ENCODE measurements at places on chromosomes 5 and 9. TPM values are rescaled to one million over a fixed set of nuclear protein-coding genes. Genes with fewer than 3 reads are reported as not detected.
A peak's percentile ranks its signal among the peaks of the same experiment; 100 is the strongest.

IL31RA gene
- total RNA-seq: 8.9 TPM

GRCh38 chr9:98775831-98776441 lies 20.4 kb downstream of the ANKS6 start:
- no peak overlapping the region for H3K4me3 ChIP-seq
- H3K4me1 ChIP-seq: no peaks in the 10 kb centered on the region
- peaks cover 4% of the 10 kb centered on the region for H3K36me3 ChIP-seq

EDIL3 gene
- 290 TPM for total RNA-seq

HTR4 gene
- total RNA-seq: not detected

DNA sequence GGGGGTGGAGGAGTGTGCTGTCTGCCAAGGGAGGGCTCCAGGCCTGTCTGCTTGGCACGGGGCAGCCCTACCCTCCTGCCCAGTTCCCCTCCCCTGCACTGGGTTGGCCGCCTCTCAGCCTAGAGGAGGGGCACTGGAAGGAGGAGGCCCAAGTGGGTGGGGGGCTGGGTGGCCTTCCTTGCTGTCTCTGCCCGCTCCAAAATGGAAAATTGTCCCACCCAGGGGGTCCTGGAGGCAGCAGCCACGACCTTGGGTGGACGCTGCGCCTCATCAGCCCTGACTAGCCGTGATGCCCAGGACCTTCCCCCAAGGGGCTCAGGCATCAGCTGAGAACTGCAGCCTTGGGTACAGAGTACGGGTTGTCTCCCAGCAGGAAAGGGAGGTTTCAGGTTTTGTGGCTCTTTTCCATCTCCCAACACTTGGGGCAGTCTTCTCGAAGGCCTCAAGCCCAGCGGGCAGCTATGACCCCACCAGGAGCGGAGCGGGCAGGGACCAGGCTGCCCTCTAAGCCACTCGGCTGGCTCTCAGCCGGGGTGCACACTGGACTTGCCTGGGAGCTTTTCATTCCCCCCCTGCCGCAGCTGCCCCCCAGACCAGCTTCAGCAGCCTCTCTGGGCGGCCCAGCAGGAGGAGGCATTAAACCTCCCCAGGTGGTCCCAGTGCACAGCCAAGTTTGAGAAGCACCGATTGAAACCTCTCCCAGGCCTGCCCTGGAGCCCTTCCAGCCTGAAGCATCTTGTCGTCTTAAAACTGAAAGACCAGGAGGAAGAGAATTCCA lies 20.6 kb downstream of the NTNG2 start:
- DNase-seq: no peak
- H3K4me1 ChIP-seq: no peaks in the 10 kb centered on the region
- H3K4me3 ChIP-seq: no peak overlapping the region
- H3K36me3 ChIP-seq: no peaks in the 10 kb centered on the region
- no peak overlapping the region for H3K27ac ChIP-seq

DNA sequence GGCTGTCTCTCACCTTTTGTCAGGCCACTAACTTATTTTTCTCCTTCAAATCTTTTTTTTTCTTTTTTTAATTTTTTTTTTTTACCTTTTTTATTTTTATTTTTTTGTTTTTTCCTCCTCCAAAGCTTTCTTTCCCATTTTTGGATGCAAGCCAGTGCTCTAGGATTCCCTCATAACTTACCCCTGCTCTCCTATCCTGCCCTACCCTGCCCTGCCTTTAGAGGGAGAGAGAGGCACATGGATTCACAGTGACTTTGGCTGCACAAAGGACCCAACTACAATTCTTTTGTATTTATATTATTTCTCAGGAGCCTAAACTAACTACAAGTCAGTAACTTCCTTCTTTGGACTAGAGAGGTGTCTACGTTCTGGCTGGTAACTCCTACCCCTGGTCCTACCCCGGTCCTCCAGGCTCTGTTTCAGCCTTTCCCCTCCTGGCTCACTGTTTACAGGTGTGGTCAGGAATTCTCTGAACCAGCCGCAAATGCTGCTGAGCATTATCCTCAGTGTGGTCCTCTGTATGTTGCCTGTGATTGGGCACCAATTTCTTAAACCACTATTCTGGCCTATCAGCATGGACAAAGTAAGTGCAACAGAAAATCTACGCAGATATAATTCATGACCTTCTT lies 8.4 kb upstream of the RUSC2 start:
- no peaks in the 10 kb centered on the region for H3K36me3 ChIP-seq
- H3K4me3 ChIP-seq: no peak overlapping the region
- no peaks in the 10 kb centered on the region for H3K4me1 ChIP-seq
- peak; percentile 36 for DNase-seq
- no peak overlapping the region for H3K27ac ChIP-seq

ANGPTL2 gene
- 3.8 TPM for total RNA-seq

SDHA gene
- total RNA-seq: 57.1 TPM

- peaks cover 7% of the 10 kb centered on the region for H3K27me3 ChIP-seq
- H3K4me1 ChIP-seq: no peaks in the 10 kb centered on the region
- no peaks in the 10 kb centered on the region for H3K36me3 ChIP-seq
- no peak overlapping the region for H3K27ac ChIP-seq
- H3K4me3 ChIP-seq: no peak overlapping the region
These were observed 37.1 kb upstream of the KCNMB1 start for GRCh38 chr5:170426149-170426767.
